ENCODE measurements at places on chromosomes 13 and 19.
A peak's percentile ranks its signal among the peaks of the same experiment; 100 is the strongest.

DNA sequence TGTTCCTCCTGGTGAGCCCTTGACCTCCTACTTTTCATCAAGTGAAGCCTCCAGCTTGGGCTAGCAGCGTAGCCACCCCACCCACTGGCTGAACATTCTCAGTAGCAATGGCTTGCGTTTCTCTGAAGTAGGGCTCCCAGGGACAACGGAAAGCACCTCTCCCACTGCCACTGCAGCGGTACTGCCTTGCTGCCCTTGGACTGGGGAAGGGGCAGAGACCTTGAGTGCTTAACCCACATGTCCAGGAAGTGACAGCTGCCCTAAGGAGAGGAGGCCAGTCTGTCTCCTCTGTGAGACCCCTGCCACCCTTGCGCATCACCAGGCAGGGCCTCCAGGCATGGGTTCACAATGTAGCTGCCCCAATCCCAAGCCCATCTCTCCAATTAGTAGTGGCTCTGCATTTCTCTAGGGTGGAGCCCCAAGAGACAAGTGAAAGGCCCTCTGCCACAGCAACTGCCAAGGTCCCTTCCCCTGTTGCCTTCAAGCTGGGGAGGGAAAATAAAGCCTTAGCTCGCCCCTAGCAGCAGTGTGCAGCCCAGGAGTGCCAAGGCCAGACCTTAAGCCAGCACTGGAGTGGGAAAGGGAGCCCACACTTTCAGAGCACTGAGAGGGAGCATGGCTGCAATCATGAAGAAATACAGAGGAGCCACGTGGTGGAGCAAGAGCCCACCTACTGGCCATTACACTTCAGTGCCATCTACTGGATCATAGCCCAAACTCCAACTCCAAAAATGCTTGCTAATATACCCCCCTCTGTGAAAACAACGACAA lies 175.9 kb upstream of the TRPC4 start:
- no peak for DNase-seq

GRCh38 chr13:98105929-98106336 lies 37.0 kb upstream of the FARP1 start:
- no peak for DNase-seq

GRCh38 chr13:72463561-72463960 lies 263.9 kb downstream of the MZT1 start:
- no peak for DNase-seq

DNA sequence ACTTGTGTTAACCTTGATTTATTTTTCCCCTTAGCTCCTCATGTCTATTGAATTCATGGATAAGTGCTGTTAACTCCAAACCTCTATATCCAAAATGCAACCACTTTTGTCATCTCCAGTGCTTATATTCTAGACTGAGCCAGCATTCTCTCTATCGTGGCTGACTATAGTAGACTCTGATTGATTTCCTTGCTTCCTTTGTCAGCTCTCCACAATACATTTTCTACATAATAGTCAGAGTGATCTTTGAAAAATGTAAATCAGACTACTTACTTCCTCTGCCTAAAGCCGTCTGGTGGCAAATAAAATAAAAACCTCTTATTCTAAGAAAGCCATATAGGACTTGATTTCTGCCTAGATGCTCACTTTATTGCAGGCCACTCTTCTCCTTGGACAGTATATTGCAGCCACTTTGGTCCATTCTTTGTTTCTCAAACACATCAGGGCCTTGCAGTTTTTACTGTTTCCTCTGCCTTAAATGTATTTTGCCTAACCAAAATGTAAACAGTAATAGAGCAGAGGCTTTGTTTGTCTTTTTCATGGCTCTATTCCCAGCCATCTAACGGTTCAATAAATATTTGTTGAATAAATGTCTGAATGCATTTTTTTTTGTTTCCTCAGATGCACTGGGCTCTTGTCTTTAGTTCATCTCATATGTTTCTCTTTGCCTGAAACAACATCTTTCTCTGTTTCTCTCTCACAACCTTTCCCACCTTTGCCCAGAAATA lies 243.6 kb upstream of the CSNK1A1L start:
- no peak for DNase-seq

- DNase-seq: no peak
Measured at GRCh38 chr13:111168107-111168506, 53.0 kb downstream of the ARHGEF7 start.

- no peak for DNase-seq
Measured at GRCh38 chr19:49643466-49643865, 1.5 kb downstream of the SCAF1 start.

DNA sequence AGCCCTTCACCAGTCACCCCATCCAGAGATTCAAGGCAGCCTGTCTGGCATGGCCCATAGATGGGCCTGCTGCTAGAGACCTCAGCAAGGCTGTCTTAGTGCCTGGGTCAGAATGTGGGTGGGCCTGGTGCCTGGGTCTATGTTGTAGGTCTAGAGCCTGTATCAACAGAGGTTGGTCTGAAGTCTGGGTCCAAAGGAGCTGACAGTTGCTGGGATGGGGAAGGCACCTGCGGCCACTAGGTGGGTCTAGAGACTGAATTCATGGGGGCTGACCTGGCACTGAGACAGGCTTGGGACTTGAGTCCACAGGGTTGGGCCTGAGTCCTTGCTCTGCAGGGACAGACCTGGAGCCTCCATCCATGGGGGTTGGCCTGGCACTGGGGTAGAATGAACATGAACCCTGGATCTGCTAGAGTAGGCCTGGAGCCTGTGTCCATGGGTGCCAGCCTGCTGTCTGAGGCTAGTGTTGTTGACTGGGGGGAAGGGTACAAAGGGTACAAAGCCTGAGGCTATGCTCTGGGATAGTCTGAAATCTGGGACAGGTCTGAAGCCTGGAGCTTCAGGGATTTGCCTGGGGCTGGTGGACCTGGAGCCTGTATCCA lies 516.8 kb downstream of the OLFM4 start:
- no peak for DNase-seq

GRCh38 chr19:8392017-8392591 lies 1.9 kb downstream of the RAB11B start:
- peak; percentile 67 for DNase-seq

DNA sequence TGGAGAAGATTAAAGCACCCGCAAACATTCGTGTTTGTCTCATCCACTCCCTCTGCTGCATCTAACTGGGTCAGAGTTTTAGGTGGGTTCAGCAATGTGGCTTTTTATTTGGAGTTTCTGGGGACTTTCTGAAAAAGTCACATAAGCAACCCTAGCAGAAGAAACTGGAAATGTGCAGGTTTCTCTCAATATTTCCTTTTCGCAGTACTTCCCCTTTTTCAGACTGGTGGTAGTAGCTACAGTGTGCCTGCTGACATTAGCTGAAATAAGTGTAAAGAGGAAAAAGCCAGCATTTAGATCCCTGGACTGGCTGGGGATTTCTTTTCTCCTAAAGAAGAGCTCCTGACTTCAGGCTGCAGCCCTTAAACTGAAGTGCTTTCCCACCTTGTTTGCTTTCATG lies 15.9 kb upstream of the OLFM4 start:
- no peak for DNase-seq

DNA sequence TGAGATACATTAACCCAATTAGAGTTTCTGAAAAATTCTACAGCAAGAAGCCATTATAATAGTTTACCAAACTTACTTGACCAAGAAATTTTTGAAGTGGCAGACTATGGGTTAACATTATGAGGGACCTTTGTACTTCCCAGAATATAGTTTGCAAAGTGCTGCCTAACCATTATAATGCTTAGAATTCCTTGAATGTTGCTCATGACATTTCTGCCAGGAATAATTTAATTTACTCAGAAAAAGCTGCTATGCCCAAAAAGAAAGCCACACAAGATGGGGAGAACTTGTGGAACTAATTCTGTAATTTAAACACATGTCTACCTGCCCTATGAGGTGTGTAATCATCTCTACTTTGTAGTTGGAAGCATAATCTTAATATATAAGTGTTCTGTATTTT lies 58.1 kb upstream of the MYCBP2 start:
- no peak for DNase-seq

DNA sequence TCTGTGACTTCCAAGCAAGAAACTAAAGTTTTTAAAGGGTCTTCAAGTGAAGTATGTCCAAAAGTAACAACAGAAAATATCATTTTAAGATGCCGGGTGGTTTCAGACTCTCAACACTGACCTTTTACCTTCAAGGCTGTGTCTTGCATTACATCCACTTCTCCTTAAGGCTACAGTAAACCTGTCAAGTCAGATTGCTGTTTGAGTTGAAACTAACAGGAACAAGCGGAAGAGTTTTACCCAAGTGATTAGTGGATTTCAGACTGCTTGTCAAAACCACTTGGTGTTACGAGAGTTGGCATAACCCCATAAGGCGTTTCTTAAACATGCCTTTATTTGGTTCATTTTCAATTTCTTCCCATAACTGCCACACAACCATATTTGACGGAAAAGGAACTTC lies 283.1 kb downstream of the DCT start:
- DNase-seq: no peak

- DNase-seq: no peak
Measured at GRCh38 chr19:55028757-55029156, 9.3 kb downstream of the GP6 start.

DNA sequence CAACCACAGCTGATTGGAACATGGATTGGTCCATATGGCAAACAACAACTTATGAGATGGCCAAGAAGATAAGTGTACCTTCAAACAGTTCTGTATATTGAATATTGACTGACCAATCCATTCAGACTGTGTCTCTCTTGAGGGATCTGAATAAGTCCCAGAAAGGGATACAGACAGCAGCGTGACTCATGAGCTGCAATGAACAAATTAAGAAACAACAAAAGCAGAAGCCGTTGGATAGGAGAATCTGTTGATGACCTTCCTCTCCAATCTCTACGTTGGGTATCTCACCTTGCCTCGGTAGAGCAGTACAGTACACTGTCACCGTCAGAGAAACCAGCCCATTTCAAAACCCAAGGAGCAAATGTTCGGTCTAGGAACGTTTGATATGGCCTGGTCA lies 21.3 kb downstream of the MBD3L2B start:
- DNase-seq: no peak

GRCh38 chr19:2333807-2334211 lies 5.3 kb downstream of the SPPL2B start:
- DNase-seq: no peak

- DNase-seq: no peak
Measured at GRCh38 chr19:19628501-19629134, 598 bp upstream of the LPAR2 start.

DNA sequence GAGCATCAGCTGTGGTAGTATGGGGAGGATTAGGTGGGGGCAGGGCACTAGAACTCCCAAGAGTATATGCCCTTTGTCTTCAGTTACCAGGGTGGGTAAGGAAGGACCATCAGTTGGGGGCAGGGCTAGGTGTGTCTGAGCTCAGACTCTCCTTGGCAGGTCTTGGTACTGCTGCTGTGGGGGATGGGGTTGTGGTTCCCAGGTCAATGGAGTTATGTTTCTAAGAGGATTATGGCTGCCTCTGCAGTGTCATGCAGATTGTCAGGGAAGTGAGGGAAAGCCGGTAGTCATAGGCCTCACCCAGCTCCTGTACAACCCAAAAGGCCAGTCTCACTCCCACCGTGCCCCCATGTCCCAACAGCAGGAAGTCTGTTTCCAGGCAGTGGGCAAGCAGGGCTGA lies 8.8 kb upstream of the ZNF578 start:
- no peak for DNase-seq

GRCh38 chr13:50529154-50529882 lies 314.2 kb downstream of the DLEU7 start:
- peak; percentile 66 for DNase-seq

GRCh38 chr19:38920602-38921419 lies 8.8 kb upstream of the CCER2 start:
- DNase-seq: no peak

GRCh38 chr19:46639358-46640182 lies 3.6 kb upstream of the GNG8 start:
- DNase-seq: no peak

DNA sequence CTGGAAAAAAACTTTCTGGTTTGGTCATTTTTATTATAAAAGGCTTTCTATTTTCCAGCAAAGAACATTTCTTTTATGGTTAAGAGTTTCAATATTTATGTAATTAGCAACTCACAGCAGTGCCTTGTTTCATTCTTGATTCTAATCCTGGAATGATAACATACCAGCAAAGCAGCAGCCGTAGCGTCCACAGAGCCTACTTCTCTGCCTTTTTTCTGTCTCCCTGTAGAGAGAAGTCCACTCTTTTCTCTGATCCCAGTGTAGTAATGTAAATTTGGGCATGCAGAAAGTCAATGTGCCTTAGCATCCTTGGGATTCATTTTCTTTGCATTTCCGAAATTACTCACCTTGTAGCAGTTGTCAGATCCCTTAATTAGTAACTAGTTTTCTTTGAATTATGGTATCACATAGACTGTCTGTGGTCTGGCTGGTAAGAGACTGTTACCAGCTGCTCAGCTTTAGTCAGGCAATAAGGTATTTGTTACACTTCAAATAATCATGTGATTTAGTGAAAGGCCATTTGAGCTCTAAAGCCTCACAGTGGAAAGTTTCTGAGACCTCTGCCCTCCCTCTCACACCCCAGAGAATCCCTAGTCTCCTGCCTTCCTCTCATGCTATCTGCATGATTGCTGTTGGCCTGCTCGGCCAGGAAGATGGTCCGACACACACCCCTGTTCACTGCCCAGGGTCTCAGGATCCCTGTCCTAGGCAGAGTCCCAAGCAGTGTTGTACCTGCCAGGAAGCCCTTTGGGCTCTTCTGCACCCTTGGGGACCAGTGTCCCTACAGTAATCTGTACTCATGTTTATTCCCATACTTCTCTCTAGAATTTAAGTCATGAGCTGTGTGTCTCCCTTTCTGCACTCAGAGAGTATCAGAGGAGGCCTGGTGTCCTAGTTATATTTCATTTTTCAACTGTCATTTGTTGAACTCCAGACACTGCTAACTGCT lies 86.3 kb downstream of the LRCH1 start:
- DNase-seq: no peak

DNA sequence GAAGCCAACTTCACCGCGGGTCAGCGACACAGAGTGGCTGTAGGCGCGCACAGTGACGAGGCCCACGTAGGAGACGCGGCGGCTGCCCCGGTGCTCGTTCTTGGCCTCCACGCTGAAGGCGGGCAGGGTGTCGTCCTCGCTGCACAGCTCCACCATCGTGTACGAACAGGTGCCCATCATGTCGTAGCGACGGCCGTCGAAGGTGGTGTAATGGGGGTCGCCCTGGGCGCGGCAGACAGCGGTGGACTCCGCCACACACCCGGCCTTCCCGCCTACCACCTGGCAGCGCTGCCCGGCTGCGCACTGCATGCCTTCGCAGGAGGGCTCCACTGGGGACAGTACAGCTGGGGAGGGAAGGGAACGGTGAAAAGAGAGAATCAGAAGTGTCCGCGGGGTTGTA lies 10.0 kb downstream of the FCGBP start:
- DNase-seq: no peak

GRCh38 chr13:105364191-105364590 lies 1171.3 kb downstream of the EFNB2 start:
- DNase-seq: no peak

- no peak for DNase-seq
Measured at GRCh38 chr13:109874484-109875454, 88.4 kb upstream of the IRS2 start.

Measured in midbrain (tissue), 1 donor.